ENCODE measurements at places on chromosomes 13 and 19.

DNA sequence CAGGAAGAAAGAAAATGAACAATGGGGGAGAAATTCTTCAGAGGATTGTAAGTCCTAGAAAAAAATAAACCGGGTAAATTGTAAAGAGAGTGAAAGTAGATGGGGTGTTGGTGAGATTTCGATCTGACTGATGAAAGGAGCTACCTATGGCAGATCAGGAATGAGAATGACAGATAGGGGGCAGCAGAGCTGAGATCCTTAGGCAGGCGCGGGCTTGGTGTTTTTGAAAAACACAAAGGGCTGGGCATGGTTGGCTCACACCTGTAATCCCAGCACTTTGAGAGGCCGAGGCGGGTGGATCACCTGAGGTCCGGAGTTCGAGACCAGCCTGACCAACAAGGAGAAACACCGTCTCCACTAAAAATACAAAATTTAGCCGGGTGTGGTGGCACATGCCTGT is 1468.6 kb upstream of the SLC10A2 start:
- no peak for DNase-seq

DNA sequence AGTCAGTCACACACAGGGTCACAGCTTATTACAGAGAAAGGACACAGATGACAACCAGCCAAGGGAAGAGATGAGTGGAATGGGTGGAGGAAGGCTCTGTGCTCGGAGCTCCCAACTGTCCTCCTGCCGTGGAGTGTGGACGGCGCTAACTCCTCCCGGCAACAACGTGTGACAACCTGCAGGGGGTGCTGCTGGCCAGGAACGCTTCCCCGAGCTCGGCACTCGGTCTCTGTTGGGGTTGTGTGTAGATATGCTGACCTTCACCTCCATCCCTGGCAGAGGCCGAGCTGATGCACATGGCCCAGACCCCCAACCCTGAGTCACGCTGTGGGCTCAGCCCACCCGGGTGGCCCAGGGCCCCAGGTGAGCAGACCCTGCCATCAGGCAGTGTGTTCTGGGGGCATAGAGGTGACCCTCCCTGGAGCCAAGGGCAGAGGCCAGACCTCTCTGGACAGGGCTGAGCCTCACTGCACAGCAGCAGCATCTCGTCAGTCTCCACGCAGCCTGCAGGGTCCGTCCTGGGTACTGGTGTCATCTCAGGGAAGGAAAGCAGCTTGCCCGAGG is 14.1 kb downstream of the ZNF444 start:
- no peak for DNase-seq

DNA sequence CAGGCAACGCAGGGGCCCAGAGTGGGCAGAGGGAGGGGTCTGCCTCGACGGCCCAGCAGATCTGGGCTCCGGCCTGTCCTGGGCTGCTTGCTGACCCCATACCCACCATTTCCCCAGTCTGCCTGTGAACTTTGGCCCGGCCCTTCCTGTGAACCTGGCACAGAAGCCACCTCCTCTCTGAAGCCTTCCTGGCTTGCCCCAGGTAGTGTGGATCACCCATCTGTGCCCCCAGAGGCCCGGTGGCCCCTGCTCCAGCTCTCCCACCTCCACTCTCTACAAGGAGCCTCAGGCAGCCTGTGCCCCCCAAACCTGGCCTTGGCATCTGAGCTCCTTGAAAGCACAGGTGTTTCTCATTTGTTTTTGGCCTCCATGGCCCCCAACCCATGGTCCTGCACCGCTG is 15.7 kb downstream of the PLEKHF1 start:
- DNase-seq = no peak

DNA sequence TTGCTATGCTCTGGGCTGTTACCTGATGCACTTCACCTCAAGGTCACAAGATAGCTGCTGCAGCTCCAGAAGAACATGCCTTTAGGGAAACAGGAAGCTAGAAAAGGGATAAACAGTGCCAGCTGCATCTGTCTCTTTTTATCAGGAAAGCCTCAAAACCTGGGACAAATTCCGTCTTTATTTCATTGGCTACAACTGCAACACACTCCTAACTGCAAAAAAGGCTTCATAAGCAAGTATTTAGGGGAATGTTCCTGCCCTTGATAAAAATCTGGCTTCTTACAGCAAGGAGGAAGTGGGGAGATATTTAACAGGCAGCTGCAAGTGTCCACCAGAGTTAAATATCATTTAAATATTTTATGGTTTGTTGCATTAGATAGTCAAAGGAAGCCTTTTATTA is 34.2 kb upstream of the SERTM1 start:
- no peak for DNase-seq

- DNase-seq = no peak
Measured at GRCh38 chr19:17737690-17738153, 13.6 kb upstream of the FCHO1 start.

DNA sequence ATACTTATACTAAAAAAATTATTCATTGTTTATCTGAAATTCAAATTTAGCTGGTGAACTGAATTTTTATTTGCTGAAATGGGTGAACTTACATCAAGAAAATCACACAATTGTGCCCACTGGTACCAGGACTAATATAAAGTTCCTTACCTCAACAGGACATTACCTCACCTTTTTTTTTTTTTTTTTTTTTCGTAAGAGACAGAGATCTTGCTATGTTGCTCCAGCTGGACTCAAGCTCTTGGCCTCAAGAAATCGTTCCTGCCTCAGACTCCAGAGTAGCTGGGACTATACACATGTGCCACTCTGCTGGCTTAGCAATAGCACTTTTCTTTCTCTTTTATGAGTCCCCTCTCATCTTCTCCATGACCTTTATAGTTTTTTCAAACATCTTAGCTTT is 22.5 kb upstream of the NDFIP2 start:
- no peak for DNase-seq

GRCh38 chr19:20660473-20661140 is 764 bp downstream of the ZNF626 start:
- DNase-seq = no peak

DNA sequence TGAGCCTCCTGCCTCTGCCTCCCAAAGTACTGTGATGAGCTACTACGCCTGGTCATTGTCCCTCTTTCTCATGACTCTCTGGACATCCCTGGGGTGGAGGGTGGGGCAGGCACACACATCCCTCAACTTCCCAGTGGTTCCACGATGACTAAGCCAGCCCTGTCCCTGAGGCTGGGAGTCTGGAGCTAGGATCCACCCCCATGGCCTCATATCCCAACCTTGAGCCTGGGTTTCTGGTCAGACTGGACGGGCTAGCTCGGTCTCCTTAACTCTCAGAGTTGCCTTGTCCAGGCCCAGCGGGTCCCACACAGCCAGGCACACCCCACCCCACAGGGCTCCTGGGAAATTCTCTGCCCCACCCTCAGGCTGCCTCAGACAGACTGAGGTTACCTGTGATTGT is 19.6 kb downstream of the IER2 start:
- no peak for DNase-seq
